Fibroblast of skin of abdomen (primary cell): ENCODE measurements at places on chromosomes 3 and 15.
A peak's percentile ranks its signal among the peaks of the same experiment; 100 is the strongest.

DNA sequence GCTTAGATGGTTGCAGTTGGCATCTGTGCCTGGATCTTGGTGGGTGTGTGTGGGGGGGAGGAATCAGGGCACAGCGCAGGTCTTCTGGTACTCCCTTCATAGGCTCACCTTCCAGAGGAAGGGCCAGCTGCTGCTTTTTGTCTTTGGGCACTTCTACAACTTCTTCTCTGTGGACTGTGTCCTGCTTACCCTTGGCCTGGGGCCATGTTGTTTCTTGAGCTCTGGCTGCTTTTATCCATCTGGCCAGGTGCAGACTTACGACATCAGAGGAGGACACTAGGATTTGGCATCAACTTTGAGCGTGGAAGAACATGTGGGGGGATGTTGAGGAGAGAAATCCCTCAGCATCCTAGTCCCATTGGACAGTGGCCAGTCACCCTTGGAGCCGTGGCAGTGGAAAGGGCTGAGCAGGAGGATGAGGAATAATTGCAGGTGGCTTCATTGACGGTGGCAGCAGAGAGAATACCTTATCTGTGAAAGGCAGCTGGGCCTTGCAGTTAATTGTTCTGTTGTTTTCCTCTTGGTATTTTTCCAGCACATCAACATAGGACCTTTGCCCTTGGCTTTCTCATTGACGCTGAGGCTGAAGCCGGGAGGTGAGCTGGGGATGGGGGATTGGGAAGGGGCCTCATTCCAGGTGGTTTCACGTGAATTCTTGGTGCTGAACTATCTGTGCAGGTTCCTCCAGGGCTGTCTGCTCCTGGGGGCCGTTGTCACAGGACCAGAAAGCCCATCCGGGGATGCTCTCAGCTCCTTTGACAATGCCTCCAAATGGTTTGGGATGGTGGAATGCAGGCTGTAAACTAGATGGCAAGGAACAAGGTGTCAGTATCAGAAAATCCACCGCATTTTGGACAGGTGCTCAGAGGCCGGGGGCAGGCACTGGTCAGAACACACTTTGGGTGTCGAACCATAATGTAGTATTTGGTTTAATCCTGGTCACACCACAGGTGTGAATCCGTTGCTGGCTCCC is 9.7 kb downstream of the EPHB1 start:
- DNase-seq = no peak

GRCh38 chr3:160106905-160107861 is 118.0 kb upstream of the C3orf80 start:
- DNase-seq = no peak

DNA sequence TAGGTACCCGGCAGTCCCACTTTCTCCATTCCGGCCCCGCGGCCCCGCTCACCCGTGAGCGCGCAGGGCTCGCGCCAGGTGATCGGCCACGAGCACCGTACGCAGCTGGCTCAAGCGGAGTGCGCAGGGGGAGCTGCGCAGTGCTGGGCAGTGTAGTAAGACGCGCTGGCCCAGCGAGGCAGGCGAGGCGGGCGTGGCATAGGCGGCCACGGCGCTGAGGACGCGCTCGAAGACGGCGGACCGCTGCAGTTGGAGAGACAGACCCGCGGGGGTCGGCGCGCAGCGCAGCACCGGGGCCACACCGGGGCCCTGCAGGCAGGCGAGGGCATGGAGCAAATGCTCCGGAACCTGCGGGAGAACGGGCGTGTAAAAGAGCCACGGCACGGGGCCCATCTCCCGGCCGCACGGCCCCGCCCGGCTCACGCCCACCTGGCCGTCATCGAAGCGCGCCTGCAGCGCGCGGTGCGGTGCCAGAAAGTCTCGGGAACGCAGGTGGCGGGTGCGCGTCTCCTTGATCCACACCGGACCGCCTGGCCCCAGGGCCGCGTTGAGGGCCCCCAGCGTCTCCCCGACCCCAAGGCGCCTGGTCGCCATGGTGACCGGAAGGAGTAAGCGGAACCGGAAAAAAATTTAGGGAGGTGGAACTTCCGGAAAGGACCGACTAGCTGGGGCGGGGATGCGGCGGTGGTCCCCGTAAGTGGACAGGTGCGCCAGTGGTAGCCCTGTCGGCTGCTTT is at the start of gene DALRD3:
TSS of gene DALRD3 (minus strand) at position 610 of the 736 bp plus-strand sequence. CDS start at position 594, 16 bp downstream.
- peak; percentile 57 for DNase-seq

DNA sequence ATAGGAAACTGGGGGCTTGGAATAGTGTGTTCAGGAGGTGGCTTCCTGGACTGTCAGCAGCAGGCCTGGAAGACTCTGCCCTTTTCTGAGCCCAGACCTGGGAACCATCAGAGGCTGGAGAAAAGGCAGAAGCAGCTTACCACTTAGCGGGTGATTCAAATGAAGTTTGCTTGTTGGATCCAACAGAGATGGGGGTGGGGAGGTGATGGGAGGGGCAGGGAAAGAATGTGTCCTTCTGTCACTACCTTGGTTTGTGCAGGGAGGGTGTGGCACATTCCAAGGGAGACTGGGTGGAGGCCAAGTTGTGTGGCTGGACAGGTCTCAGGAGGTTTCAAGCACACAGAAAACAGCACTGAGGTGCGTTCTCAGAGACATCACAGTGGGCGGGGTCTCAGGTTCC is 58.8 kb downstream of the TRAK1 start:
- no peak for DNase-seq

GRCh38 chr3:133464573-133464972 is 64.7 kb downstream of the BFSP2 start:
- peak; percentile 53 for DNase-seq

DNA sequence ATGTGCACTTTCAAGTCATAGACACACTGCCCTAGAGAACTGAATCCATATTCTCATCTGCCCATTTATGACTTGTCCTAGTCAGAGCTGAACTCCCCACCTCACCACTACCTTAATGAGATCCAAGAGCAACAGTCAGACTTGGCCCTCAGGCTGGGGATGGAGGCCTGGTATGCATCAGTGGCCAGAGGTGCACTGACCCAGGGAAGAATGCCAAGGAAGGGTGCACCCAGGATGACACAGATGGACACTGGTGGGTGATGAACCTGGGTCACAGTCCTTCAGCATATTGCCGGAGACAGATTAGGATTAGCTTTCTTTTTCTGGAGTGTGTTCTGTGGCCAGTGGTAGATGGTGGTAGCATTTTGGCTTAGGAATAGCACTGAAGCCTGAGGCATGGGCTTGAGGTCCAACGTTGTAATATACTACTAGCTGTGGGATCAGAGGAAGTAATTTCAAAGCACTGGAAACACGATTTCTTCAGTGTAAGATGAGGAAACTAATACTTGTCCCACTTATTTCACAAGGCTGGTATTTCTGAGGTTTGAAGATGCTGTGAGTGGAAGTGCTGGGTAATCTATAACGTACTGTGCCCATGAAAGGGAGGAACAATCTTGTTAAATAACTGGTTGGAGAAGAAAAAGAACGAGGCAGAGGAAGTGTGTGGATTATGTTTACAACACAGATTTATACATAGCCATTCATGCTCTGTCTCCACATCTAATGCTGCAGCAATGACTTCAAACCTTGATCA is 265.0 kb downstream of the THRB start:
- no peak for DNase-seq

- no peak for DNase-seq
Observed at GRCh38 chr3:163768048-163768447, 1310.2 kb downstream of the SI start.

- DNase-seq = no peak
Observed at GRCh38 chr3:15611018-15611417, 9.5 kb downstream of the BTD start.

DNA sequence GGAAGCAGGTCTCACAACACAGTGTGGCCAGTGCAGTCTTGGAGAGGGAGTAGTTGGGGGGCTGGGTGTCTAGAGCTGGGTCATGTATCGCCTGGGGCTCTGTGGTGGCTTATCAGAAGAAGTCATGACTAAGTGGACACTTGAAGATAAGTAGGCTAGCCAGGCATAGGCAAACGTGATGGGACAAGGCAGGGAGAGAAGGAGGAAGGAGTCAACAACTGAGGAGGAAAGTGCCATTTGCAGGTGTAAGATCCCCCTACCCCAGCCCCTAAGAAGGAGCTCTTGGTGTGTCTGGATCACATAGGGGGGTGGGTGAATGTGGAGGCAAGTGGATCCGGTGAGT is 352.3 kb downstream of the LRTM1 start:
- DNase-seq = no peak

GRCh38 chr3:192215-192929 is 4.2 kb upstream of the CHL1 start:
- no peak for DNase-seq

- DNase-seq = peak; percentile 1
Observed at GRCh38 chr3:113953677-113954076, 5.9 kb downstream of the ZDHHC23 start.

- DNase-seq = no peak
Observed at GRCh38 chr15:40245666-40246450, 7.0 kb downstream of the PAK6 start.

DNA sequence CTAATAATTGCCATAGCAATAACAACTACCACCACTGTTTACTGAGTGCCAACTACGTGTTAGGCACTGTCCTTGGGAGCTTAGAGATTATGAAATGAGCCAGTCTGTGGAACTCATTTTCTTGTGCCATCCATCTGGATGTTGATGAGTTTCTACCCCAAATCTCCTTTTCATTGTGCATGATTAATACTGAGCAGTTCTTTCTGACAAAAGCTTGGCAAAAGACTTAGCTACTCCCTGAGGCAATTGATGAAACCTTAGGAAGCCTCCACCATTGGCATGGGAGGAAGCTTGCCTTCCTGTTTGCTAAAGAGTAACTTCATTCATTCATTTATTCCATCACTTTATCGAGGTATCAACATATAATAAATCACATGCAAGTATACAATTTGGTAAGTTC is 39.8 kb downstream of the PRICKLE2 start:
- no peak for DNase-seq

- peak; percentile 65 for DNase-seq
Observed at GRCh38 chr3:125148836-125149235, 63.7 kb downstream of the SLC12A8 start.

GRCh38 chr3:38313263-38313662 is 31.2 kb downstream of the SLC22A14 start:
- no peak for DNase-seq

DNA sequence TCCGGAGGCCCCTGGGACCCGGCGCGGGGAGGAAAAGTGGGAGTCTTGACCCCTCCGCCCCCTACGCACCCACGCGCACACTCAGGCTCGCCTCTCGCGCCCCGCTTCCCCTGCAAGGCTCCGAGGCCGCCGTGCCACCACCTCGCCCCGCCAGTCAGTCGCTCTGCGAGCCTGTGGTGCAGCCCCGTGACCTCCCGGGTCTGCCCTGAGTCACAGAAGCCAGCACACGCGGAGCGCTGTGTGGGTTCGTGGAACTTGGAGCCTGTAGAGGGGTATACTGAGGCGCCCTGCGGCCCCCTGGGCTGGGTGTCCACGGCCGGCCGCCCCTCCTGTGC is 380 bp upstream of the ALS2CL start:
- DNase-seq = no peak

- DNase-seq = peak; percentile 27
Observed at GRCh38 chr3:191066669-191067068, 132.4 kb upstream of the OSTN start.
